ENCODE measurements at places on chromosomes 12 and 14. TPM values are rescaled to one million over a fixed set of nuclear protein-coding genes. Genes with fewer than 3 reads are reported as not detected.

Gene CLEC6A
- total RNA-seq = not detected

Gene DCD
- total RNA-seq = not detected

Gene PLA2G1B
- not detected for total RNA-seq

Gene ST8SIA1
- total RNA-seq = 0.37 TPM

Gene TMPRSS12
- not detected for total RNA-seq

Gene GPR84
- not detected for total RNA-seq

Gene DPPA3
- total RNA-seq = not detected

Gene PRH2
- total RNA-seq = not detected

Gene AKAP5
- total RNA-seq = 0.12 TPM

Gene KCNA1
- not detected for total RNA-seq

Data from right lobe of liver (tissue), 6 donors.